ENCODE measurements at places on chromosomes 4 and X. TPM values are rescaled to one million over a fixed set of nuclear protein-coding genes. Genes with fewer than 3 reads are reported as not detected.

- no peak for DNase-seq
These were observed 17.7 kb upstream of the TAB3 start for GRCh38 chrX:30906726-30907125.

GRCh38 chr4:97493815-97494518 is 649.3 kb downstream of the STPG2 start:
- no peak for DNase-seq

GRCh38 chr4:7803992-7804755 is 135.5 kb downstream of the AFAP1 start:
- DNase-seq: peak; percentile 69

GABRQ gene
- total RNA-seq: not detected

GRCh38 chrX:1442724-1443367 is 9.9 kb downstream of the ASMTL start:
- no peak for DNase-seq

DNA sequence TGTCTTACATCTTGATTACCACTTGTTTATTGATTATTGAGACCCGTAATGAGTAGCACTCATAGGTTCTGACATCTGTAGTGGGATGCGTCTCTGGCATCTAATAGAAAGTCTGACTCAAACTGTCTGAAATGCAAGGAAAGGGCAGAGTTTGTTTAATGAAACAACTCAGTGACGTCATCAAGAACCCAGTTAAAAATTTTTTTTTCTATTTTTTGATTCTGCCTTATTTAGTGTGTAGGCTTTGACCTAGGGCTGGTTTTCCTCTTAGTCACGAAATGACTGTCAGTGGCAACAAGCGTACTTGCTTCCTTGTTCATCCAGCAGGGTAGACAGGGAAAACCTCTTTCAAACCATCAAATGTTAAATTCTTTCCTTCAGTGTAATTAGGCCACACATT is 3.1 kb upstream of the CDKL5 start:
- DNase-seq: no peak

DNA sequence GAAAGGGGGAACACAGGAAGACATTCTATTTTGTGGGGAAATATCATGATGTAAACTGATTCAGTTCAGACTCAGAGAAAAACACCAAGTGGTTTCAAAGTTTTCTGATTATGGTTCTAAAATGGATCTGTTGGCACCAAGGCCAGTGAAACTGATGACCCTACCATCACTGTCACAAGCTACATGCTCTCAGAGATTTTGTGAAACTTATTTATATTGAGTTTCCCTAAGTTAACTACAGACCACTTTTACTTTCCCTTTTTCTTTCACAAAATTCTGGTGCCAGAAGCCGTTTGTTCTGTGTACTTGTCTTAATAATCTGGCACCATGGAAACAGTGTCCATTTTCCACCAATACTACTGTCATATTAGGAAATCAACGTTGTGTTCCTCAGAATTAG is 43.4 kb upstream of the CABS1 start:
- no peak for DNase-seq

- DNase-seq: no peak
These were observed 60.4 kb upstream of the CRMP1 start for GRCh38 chr4:5952975-5953951.

- no peak for DNase-seq
These were observed 333.4 kb upstream of the AADAT start for GRCh38 chr4:170423137-170423536.

SPANXB1 gene
- not detected for total RNA-seq

ZNF674 gene
- total RNA-seq: 6.0 TPM

DNA sequence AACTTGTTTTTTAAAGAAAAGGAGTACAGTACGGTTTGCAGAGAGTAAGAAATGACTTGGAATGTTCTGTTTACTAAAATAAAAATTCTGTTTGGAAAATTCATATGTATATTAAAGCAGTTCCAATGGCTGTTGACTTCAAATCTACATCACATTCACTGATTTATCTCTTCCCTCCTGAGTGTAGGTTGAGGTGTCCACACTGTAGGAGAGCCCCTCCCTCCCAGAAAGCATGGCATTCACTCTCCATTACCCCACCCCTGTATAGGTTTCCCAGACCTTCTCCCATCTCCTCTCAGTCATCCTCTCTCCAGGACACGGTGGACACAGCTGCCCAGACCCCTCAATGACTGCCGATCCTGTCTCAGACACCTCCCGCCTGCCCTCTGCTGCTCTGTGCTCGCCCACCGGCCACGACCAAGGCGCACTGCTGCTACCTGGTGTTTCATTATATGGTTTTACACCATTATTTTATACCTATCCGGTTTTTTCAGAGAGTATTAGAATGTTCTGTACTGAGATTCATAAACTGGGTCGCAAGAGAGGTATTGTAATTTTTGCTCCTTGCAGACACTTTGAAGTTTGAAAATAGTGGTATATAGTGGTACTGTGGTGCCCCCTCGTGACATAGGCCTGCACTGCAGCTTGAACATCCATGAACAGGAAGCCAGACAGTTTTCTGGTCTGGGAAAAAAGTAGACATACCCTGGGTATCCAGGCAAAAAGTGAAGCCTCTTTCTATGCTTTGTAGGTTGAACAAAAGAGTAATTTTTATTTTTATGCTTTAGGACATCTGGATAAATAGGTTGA is 38.8 kb upstream of the BEX4 start:
- DNase-seq: peak; percentile 50

RAI2 gene
- total RNA-seq: 2.9 TPM

GRCh38 chr4:5894266-5894665 is 1.4 kb upstream of the CRMP1 start:
- no peak for DNase-seq

- no peak for DNase-seq
These were observed 384.9 kb upstream of the SLC7A11 start for GRCh38 chr4:138627096-138627495.

Measured in naive thymus-derived CD8-positive, alpha-beta T cell (primary cell).